Stimulated activated naive CD4-positive, alpha-beta T cell (primary cell): ENCODE measurements at places on chromosomes 4 and X.
A peak's percentile ranks its signal among the peaks of the same experiment; 100 is the strongest.

DNA sequence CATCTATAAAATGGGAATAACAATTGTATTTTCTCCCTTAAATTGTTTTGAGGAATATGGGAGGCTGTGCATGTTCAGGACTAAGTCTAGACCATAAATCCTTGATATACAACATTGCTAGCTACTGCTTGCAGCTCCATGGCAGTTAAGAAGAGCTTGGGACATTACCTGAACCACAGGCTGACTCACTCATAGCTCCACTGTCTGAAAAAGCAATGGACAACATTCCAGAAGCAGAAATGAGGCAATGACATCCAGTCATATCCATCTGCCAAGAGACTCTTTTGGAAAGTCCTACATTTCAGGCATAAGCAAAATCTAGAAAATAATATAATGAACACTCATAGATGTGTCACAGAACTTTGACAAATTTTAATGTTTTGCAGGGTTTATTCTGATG lies 167.3 kb upstream of the LEF1 start:
- DNase-seq: no peak

DNA sequence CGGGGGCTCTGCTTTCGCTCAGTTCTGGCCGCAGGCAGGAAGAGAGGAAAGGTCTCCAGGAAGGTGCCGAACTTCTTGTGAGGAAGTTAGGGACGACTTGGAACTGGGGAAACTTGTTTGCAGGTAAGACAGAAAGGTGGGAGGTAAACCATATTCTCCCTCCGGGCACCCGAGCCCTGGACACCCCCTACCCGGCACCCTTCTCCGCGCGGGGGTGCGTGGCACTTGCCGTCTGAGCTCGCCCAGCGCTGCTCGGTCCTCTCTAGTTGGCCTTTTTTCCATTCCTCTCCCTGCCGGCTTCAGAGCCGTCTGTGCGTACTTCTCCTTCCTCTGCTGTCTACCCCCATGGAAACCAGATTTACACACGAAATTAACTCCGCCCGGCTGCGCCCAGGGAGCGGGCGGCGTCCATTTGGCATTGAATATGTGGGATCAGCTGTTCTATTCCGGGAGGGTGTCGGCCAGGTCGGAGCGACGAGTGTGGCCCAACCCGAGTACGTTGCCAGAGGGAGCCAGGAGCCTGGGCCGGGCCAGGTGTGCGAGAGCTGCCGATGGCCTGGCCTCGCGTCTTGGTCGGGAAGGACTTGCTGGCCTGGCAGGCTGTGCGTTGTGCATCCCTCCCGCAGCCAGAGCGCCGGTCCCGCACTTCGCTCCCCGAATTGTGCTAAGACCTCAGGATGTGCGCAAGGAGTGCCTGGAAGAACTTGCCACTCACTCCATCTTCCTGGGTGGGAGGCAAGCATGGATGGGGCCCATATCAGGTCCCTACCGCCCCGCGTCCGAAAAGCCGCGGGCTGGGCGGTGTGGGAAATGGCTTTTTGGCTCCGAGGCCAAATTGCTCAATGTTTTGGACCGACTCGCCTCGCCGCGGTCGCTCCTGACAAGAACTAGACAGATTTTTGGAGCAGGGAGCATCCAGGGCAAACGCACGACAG lies 1.7 kb downstream of the PDGFRA start:
- DNase-seq: no peak

- DNase-seq: peak; percentile 21
Measured at GRCh38 chrX:40167850-40168479, 70.2 kb upstream of the BCOR start.

DNA sequence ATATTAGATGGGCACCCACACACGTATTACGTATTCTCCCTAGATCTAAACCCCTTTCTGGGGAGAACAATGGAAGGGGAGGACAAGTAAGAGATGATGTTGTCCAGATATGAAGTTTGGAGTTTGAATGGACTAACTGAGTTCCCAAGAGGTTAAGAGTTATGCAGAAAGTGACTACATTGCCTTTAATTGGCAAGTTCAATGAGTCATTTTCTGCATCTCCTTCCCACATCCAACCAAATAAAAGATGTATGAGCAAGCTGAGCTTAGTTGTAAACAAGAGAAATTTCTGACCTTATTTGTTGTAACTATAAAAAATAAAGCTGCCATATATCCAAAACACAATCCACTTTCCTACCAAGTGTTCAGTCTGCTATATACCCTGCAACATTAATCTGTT lies 50.5 kb downstream of the TIGD2 start:
- no peak for DNase-seq

DNA sequence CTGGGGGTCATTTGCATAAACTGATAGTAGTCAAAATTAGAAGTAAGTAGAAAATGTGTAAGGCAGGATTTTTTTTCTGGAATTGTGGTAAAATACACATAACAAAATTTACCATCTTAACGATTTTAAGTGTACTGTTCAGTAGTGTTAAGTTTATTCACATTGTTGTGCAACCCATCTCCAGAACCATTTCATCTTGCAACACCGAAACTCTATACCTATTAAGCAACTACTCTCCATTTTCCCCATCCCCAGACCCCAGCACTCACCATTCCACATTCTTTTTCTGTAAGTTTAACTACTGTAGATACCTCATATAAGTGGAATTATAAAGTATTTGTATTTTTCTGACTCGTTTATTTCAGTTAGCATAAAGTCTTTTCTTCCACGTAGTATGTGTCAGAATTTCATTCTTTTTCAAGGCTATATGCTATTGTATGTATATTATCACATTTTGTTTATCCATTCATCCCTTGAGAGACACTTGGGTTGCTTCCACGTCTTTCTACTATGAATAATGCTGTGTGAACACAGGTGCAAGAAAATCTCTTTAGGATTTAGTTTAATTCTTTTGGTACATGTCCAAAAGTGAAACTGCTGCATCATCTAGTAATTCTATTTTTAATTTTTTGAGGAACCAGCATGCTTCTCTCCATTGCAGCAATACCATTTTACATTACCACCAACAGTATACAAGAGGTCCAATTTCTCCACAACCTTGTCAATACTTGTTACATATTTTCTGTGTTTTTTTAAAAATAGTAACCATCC lies 39.1 kb upstream of the NSUN7 start:
- no peak for DNase-seq

DNA sequence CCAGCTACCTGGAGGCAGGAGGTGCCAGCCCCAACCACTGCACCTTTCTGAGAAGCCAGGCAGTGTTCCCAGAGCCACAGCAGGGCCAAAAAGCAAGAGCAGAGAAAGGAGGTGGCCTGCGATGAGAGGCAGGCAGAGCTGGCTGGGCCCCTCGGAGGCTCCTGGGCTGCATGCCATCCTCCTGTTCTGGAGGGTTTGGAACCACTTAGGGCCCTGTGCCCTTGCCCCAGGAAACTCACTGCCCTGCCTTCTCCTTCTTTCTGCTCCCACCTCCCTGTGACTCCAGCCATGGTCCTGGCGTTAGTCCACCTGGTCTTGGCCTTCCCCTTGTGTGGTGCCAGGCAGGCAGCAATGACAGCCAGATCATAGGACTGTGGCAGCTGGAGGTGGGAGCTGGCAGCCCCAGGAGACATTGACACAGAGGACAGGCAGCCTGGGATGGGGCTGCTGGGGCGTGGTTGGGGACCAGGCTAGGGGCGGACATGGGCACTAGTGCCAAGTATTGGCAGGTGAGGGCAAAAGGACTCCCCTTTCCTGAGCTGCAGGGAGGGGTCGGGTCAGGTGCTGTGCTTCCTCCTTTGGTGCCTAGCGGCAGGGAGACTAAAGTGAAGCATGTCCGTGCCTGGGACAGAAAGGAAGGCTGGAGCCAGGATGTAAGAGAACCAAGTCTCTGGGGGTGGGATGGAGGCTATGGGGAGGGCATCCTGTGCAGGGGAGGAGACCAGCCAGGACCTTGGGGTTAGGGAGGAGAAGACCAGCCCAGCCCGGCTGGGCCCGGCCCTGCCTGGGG lies 1.4 kb downstream of the APLN start:
- DNase-seq: no peak

DNA sequence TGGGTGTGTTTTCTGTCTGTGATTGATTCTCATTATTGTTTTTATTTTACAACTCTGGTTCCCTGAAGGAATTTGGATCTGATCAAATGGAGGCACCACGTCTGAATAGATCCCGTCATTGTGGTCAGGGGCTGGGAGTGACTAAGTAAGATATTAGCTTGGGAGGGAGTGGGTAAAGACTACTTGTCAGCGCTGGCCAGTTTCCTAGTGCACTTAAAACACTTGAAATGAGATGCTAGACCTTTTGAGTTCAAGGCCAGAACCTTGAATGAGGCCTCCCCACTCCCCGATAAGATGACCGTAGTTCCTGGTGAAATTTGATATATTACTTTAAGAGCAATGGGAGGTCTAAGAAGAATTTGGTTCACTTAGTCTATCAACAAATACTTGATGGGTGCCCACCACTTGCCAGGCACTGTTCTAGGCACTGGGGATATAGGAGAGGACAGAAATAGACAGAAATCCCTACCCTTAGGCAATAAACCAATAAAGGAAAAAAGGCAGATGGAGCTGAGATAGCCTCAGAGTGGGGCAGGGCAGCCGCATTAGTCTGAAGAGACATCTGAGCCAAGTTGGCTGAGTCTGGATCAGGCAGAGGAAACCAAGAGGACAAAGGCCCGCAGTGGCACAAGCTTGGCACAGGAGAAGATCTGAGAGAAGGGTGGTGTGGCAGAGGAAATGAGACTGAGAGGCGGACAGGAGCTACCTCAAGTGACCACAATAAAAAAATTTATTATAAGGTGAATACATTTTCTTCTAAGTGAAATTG lies 11.8 kb downstream of the FAM184B start:
- DNase-seq: no peak

DNA sequence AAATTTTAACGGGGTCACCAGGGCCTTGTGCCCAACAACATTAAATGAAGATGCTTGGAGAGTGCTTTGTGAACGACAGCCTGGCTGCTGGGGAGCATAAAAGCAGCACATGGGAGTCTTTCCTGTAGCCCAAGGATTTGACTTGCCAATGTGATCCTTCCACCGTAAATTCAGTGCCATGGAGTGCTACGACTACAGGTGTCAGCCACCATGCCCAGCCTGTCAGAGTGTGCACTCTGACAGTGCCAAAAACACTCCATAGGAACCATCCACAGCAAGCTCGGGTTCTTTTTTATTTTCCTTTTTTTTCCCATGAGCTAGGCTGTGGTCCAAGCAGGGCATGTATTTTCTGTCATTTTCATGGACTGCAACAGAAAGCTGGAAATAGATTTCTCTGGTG lies 156.9 kb downstream of the NLGN4X start:
- DNase-seq: no peak

DNA sequence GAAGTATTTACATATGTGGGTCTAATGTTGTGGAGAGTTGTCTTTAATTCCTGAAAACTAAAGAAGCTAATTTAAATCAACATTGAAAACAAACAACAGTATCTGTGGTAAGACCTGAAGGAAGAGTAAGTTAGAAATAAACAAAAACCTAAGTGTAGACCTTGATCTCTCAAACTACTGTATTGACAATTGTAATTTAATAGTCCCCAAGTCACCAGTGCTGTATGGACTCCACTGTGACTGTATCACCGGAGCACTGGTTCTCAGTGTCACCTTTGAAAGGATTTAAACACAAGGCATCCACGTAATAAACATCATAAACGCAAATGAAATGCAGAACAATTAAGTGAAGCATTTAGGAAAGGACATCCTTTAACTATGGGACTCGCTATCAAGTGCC lies 46.4 kb downstream of the OCRL start:
- DNase-seq: no peak

GRCh38 chr4:143356493-143356892 lies 19.8 kb downstream of the GAB1 start:
- no peak for DNase-seq

GRCh38 chr4:75673027-75673958 lies at the start of gene G3BP2:
Gene G3BP2, minus strand, starts transcription at chr4:75673411. Its CDS starts 11,386 bp downstream, at chr4:75662025.
- peak; percentile 93 for DNase-seq

- DNase-seq: no peak
Measured at GRCh38 chrX:100680756-100681155, 36.8 kb downstream of the SRPX2 start.

DNA sequence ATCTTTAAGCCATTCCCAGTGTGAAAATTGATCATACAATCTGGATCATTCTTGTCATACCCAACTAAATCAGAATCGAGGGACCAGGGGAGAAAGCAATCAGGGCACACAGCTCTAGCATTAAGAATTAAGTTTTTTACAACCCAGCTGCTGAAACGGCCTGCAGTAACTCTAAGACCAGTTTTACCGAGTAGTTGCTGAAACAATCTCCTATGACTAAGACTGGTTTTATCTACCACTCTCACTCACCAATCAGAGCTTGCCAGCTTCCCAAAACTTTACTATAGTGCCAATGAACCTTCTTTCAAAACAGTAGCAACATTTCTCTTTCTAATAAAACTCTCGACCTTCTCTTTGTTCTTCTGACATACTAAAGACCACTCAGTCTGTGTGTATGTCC lies 2.8 kb upstream of the SAP30 start:
- no peak for DNase-seq

DNA sequence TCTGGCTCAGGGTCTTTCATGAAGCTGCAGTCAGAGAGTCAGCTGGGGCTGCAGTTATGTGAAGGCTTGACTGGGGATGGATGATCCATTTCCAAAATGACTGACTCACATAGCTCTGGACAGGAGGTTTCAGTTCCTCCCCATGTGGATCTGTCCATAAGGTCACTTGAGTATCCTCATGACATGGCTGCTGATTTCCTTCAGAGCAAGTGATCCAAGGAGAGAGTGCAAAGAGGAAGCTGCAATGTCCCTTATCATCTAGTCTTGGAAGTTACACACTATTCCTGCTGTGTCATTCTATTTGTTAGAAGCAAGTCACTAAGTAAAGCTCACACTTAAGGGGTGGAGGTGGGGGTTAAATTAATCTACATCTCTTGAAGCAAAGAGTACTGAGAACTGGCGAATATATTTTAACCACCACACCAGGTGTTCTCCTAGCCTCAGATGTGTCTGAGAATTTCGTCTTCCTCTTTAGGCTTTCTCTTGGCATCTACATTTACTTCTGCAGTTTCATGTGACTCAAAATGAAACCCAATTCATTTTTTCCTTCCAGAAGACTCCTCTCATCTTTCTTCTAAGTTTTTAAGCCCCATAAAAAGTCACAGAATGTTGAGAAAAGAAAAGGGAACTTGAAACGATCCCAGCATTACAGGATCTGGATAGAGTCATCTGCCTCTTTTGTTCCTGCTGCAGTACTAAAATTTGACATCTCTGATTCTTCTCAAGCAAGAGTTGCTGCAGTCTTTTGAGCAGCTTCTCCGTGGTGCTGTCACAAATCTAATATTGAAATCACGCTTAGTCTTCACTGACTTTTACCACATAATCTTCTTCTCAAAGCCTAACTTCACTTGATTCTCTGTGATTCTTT lies 3.8 kb upstream of the GRPR start:
- no peak for DNase-seq

DNA sequence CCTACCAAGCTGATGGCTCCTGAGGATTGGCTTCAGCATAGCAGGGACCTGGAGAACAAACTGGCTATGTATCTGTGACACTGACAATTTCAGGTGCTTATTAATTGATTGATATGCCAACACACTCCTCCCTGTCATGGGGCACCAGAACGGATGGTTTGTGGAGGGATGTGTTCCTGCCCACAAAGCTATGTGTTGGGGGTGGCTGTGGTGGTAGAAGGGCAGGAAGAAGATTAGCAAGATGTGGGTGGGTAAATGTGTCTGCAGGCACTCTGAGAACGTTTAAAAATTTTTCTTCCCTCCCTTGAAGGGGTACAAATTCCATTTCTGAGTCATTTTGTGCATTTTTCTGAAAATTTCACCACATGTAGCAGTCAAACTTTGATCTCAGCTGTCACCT lies 55.0 kb upstream of the SCML1 start:
- no peak for DNase-seq
